PC-9 (cell line): ENCODE measurements at places on chromosomes 3 and 15. TPM values are rescaled to one million over a fixed set of nuclear protein-coding genes. Genes with fewer than 3 reads are reported as not detected.

DNA sequence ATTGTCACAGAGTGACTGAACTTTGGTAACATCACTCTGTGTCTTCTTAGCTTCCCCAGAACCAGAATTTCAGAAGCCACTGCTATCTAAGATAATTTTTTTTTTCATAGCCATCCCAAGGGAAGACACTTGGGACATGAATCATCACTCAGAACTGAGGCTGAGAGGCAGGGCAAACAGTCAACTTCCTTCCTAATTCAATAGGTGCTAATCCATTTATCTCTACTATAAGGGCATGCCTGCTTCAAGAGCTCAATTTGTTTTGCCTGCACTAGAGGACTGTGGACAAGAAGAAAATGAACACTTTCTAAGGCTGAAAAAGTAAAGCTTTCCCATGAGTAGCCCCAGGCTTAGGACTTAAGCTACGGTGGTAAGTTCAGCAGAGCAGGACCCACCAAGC is 56.7 kb upstream of the MYRIP start:
- no peaks in the 10 kb centered on the region for H3K4me1 ChIP-seq
- H3K27me3 ChIP-seq, result peaks cover 2% of the 10 kb centered on the region; the same call in 1 of the 2 replicates
- no peak overlapping the region for H3K4me3 ChIP-seq
- no peak for DNase-seq
- no peak overlapping the region for H3K27ac ChIP-seq

Gene TIGIT
- not detected in 2 replicates for total RNA-seq

- peaks cover 31% of the 10 kb centered on the region for H3K4me1 ChIP-seq
- no peaks in the 10 kb centered on the region for H3K27me3 ChIP-seq
- H3K27ac ChIP-seq, result no peak overlapping the region
- H3K36me3 ChIP-seq, result no peaks in the 10 kb centered on the region
These were observed 60.8 kb downstream of the ADCY5 start for GRCh38 chr3:123388042-123388441.

DNA sequence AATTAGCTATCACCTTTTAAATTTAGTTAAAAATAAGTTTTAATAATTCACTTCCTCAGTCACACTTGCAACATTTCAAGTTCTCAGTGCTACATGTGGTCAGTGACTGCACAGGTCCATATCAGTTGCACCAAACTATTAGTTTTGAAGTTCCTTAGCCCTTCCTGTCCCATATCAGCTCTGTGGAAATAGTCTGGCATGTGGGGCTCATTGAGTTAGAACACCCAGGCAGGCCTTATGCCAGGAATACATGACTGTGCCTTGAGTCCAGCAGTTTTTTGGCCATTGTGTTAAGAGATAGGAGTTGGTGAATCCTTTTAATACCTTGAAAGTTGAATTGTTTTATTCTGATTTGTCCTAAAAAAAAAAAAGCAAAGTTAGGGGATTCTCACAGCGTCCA is 153.7 kb upstream of the BFSP2 start:
- H3K4me3 ChIP-seq, result no peak overlapping the region
- no peak overlapping the region for H3K27ac ChIP-seq
- H3K4me1 ChIP-seq, result no peaks in the 10 kb centered on the region
- no peaks in the 10 kb centered on the region for H3K36me3 ChIP-seq

Gene CYP11A1
- 7.1 and 9.6 TPM in 2 replicates for total RNA-seq

Gene LRRFIP2
- total RNA-seq, result 34.5 and 40.2 TPM in 2 replicates

DNA sequence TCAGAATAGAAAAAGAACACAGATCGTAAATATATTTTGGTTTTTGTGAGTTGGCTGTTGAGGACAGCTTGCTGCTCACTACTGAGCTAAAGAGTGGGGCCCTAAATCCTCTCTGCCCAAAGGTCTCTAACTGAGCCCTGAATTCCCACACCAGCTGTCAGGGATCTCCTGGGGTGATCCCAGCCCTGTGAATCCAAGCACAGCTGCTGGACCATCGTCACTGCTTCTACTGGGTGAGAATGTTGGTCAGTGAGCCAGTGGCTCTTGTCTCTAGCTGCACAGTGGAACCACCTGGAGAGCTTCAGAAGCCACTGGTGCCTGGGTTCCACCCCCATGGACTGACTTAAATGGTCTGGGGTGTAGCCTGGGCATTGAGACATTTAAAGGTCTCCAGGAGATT is 90.5 kb upstream of the IL12A start:
- no peak overlapping the region for H3K27ac ChIP-seq
- no peaks in the 10 kb centered on the region for H3K36me3 ChIP-seq
- H3K4me1 ChIP-seq, result no peaks in the 10 kb centered on the region
- no peaks in the 10 kb centered on the region for H3K27me3 ChIP-seq
- no peak overlapping the region for H3K4me3 ChIP-seq

Gene CNTN3
- not detected in 2 replicates for total RNA-seq

Gene PDZRN3
- total RNA-seq, result not detected in 2 replicates

DNA sequence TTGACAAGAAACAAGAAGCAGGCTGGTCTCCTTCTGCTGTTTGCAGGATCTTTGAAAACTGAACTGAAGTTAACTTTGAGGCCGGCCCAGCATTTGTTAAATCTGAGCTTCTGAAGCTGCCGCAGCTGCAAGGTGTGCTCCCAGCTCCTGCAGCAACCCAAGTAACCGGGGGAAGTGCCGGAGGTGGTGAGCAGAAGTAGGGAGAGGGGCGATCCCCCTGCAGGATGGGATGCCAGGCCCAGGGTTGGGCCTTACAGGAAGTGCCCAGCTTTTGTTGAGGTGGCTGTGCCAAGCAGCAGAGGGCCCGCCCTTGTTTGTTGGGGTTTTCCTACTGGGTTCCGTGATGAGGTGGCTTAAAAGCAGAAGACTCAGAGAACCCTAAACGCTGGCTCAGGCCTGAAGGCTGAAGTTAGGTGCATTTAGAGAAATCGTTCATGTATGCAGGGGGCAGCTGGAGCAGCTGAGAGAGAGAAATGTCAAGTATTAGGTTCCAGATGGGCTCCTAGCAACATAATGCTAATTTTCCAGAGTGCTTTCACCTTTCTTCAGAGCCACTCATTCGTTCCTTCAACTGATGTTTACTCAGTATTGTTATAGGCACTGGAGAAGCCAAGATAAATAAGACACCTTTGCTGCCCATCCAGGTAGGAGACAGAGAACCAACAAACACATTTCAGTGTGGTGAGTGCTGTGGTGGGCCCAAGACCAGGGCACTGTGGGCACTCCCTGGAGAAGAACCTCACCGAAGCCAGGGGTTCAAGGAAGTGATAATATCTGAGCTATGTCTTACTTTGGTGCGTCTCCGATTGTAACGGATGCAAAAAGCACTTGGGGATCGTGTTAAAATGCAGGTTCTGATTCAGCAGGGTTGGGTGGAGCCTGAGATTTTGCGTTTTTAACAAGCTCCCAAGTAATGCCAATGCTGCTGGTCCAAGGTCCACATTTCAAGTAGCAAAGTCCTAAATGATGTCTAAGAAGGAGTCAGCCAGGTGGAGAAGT is 42.2 kb upstream of the PLCL2 start:
- H3K4me3 ChIP-seq, result no peak overlapping the region
- DNase-seq, result no peak
- no peaks in the 10 kb centered on the region for H3K4me1 ChIP-seq
- H3K27ac ChIP-seq, result no peak overlapping the region
- no peaks in the 10 kb centered on the region for H3K36me3 ChIP-seq

Gene DTWD1
- 21.1 and 24.5 TPM in 2 replicates for total RNA-seq

DNA sequence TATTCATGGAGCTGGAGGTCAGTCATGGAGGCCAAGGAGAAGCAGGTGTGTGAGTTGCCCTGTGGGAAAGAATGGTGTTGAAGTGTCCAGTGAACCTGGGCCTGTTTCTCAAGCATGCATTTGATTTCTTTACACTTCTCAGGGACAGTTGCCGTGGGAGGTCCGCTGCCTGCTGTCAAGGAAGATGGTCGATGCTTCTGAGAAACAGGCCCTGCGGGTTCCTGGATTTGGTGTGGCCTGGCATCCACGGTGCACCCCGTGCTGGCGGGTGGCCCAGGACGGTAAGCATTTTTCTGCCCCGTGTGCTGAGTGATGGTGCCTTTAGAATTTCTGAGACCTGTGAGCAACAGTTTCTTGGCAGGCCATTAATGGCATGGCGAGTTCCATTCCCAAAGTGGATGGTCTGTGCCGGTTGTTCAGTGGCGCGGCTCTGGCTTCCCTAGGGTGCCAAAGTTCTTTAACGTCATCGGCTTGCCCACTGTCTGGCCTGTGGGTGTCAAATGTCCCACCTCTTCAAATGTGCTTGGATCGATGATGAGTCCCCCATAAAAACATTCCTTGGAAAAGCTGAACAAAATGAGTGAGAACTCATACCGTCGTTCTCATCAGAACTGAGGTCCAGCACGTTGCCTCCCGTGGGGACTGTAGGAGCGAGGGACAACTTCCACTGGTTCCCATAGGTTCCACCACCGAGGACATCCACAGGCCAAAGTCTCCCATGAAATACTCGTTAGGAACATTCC is 107.2 kb downstream of the SNRPN start:
- no peak overlapping the region for H3K27ac ChIP-seq
- H3K36me3 ChIP-seq, result no peaks in the 10 kb centered on the region
- no peaks in the 10 kb centered on the region for H3K4me1 ChIP-seq
- H3K27me3 ChIP-seq, result no peaks in the 10 kb centered on the region
- H3K4me3 ChIP-seq, result no peak overlapping the region
- no peak for DNase-seq

DNA sequence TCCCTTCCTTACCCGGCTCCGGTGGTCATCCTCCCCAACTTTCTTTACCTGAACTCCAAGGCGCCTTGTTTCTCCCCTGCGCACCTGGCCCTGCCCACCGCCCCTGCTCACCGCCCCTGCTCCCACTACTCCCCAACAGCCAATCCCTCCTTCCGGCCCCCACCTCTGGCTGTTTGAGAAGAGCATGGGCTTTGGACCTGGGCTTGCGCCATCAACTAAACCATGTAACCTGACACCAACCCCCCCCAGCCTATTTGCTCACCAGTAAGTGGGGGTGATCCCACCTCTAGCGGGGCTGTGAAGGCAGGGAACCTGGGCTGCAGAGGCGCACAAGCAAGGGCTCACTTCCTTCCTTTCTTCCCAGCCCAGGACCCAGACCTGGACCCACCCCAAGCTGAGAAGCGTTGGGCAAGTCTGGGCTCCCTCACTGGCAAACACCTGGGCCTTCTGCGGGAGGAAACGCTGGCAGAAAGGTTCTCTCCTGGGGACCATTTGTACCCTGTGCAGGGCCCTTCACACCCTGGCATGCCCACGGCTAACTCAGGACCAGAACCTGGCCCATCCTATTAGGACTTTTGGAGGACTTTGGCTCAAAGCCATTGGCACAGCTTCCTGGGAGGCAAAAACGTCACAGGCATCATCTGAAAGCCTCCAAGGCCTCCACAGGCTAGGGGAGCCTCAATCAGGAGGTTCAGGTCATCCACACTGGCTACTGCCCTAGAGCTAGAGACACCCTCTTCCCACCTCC is at the start of gene PLXNB1:
PLXNB1 (minus strand) TSS at position 127 of the 748 bp plus-strand sequence. CDS start 5,475 bp downstream, outside the sequence.
- peak within 1 kb of the TSS; percentile 61 for H3K27ac ChIP-seq
- no peaks in the 10 kb centered on the region for H3K27me3 ChIP-seq
- peak within 1 kb of the TSS; percentile 73 for H3K4me3 ChIP-seq
- H3K4me1 ChIP-seq, result peaks cover 50% of the 10 kb centered on the region

Gene ITIH1
- not detected in 2 replicates for total RNA-seq

Gene CA12
- total RNA-seq, result 3.8 and 4.6 TPM in 2 replicates

DNA sequence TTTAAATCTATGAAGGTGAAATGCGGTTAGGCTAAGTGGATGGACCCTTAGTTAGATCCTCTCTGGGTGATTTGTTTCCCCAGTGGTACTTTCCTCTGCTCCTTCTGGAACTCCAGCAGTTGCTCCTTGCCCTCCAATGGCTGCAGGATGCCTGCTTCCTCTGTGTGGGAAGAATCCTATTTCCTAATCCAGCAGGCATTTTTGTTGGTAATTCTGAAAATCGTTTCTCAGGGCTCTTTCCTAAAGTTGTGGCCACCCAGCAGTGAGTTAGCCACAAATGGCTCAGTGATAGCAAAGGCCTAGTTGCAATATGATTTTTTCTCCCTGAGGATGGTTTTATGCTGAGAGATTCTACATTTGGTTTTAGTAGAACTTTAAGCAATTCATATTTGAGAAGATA is 332.3 kb upstream of the C2CD4B start:
- no peaks in the 10 kb centered on the region for H3K36me3 ChIP-seq
- no peak for DNase-seq
- H3K4me3 ChIP-seq, result no peak overlapping the region
- no peaks in the 10 kb centered on the region for H3K27me3 ChIP-seq
- H3K27ac ChIP-seq, result no peak overlapping the region

DNA sequence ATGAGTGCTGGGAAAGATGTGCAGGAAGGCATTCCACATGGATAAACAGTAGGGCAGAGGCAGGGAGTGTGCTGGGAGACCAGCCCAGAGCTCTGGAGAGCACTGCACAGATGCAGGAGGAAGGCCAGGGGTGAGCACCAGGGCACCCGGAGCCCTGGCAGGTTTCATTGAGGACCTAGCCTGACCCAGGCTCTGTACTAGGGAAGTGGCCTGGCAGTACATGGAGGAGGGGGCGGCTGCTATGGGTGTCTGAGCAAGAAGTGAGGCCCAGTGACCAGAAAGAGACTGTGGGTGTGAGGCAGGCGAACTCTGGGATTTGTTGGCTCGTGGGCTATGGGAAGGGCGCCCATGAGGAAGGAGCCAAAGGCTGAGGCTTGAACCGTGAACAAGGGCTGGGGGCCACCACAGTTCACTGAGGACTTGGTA is 139.1 kb downstream of the DNAJB8 start:
- H3K4me1 ChIP-seq, result peaks cover 15% of the 10 kb centered on the region
- no peaks in the 10 kb centered on the region for H3K36me3 ChIP-seq
- no peaks in the 10 kb centered on the region for H3K27me3 ChIP-seq
- no peak for DNase-seq
- no peak overlapping the region for H3K4me3 ChIP-seq

Gene GOLGA8G
- total RNA-seq, result not detected in 2 replicates

Gene ADPRH
- 1.4 and 1.6 TPM in 2 replicates for total RNA-seq

DNA sequence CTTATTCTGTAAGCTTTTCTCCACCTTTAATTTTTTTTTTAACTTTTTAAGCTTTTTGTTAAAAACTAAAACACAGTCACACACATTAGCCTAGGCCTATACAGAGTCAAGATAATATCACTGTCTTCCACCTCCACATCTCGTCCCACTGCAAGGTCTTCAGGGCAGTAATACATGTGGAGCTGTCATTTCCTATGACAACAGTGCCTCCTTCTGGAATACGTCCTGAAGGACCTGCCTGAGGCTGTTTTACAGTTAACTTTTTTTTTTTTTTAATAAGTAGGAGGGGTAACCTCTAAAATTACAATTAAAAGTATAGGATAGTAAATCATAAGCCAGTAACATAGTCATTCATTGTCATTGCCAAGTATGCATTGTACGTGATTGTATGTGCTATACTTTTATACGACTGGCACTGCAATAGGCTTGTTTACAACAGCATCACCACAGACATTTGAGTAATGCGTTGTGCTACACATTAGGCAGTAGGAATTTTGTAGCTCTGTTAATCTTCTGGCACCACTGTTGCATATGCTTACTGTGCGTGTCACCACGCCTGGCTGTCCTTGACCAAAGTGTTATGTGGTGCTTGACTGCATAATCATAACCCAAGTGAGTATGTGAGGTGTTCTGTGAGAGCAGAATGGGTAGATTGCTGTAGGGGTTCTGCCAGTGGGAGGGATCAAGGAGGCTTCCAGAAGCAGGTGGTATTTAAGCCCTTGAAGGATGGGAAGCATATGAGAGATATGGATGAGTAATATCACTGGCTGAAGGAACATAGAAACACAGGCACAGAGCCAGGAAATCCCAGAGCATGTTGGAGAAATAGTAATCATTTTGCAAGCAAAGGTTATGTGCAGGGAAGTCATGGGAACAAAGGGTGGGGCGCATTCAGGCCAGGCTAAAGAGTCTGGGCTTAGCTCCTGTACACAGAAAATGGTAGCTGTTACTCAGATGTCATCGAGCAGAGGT is 18.3 kb downstream of the FBXO22 start:
- H3K27me3 ChIP-seq, result no peaks in the 10 kb centered on the region
- no peak for DNase-seq
- H3K4me1 ChIP-seq, result no peaks in the 10 kb centered on the region
